Stimulated activated CD4-positive, alpha-beta T cell treated with anti-CD3 and anti-CD28 coated beads, Interleukin-15, amount 100 ng/mL, for 24 hours (primary cell): ENCODE measurements at places on chromosomes 2 and 18.

- no peak for DNase-seq
Measured at GRCh38 chr2:229041691-229042090, 229.4 kb downstream of the PID1 start.

- DNase-seq: no peak
Measured at GRCh38 chr2:177211576-177212105, 953 bp upstream of the HNRNPA3 start.

DNA sequence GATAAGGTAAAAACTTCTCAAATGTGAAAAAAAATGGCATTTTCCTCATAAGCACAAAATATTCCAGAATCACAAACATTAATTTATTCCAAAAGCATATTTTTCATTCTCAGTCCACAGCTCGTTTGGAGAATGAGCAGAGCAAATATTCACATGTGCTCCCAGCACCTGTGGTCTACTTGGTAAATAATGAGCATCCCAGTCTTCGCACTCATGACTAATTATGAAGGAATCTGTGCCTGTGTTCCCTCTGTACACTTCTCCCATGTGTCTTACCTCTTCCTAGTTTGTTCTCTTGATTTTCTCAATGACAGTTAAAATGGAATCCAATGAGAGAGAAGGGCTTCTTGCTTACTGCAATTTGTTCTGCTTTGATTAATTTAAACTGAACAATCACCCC lies 671.0 kb upstream of the SOX11 start:
- DNase-seq: no peak

DNA sequence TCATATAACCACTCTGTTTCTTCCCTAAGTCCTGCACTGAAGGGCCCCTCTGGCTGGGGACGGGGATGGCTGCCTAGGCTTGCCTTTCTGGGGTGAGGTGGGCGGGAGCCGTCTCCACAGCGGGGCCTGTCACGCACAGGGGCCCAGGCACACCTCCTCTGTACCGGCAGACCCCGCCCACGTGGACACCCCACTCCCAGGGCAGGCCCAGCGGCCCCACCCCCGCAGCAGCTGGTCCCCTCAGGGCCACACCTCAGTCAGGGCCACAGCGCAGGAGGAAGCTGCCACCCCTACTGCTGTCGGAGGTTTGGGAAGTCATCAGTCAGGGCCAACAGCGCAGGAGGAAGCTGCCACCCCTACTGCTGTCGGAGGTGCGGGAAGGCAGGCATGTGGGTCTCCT lies 257.6 kb upstream of the RAB6C start:
- DNase-seq: no peak

GRCh38 chr2:218622606-218623365 lies 15.1 kb downstream of the PLCD4 start:
- DNase-seq: no peak

DNA sequence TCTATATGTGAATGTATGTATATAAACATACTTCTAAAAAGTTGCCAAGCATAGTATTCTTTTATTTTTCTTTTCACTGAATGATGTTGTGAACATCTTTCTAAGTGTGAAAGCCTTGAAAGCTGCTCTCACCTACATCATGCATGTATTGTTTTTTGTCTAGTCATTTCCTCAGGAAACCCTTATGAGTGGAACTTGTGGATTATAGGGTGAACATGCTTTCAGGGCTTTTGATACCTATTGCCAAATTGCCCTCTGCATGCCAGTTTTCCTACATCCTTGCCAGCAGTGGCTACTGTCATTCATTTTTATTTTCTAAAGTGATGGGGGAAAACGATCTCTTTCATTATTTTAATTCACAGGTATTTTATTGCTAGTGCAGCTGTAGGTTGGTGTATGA lies 78.3 kb downstream of the ADAM23 start:
- no peak for DNase-seq

DNA sequence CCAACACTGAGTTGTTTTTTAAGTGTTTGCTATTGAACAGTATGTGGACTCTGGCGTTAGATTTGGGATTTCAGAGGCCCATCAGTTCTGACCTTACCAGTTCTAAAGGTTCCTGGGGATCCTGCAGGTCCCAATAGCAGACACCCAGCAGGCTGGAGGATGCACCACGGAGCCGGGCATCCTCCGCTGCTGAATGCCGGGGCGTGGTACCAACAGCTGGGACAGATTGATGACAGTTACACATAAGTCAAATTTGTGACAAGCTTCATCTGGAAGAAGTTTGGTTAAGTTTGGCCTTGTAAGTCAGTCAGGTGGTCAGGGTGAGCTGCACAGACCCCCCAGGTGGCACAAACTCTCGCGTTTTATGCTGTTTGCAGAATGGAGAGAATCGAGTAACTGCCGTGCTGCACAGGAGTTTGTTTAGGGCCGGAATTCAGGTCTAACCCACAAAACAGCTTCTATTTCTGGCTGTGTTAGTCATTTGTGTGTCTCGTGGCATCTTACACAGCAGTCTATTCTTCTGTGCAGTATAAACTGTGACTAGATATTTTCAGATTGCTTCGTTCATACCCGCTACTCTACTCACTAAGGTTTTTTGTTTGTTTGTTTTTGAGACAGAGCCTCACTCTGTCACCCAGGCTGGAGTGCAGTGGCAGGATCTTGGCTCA lies 19.2 kb downstream of the CTDP1 start:
- no peak for DNase-seq

- no peak for DNase-seq
Measured at GRCh38 chr2:159609811-159610549, 6.4 kb downstream of the BAZ2B start.

- DNase-seq: no peak
Measured at GRCh38 chr2:72145289-72145657, 2.4 kb downstream of the CYP26B1 start.

- no peak for DNase-seq
Measured at GRCh38 chr18:74331404-74331803, 15.8 kb downstream of the C18orf63 start.

DNA sequence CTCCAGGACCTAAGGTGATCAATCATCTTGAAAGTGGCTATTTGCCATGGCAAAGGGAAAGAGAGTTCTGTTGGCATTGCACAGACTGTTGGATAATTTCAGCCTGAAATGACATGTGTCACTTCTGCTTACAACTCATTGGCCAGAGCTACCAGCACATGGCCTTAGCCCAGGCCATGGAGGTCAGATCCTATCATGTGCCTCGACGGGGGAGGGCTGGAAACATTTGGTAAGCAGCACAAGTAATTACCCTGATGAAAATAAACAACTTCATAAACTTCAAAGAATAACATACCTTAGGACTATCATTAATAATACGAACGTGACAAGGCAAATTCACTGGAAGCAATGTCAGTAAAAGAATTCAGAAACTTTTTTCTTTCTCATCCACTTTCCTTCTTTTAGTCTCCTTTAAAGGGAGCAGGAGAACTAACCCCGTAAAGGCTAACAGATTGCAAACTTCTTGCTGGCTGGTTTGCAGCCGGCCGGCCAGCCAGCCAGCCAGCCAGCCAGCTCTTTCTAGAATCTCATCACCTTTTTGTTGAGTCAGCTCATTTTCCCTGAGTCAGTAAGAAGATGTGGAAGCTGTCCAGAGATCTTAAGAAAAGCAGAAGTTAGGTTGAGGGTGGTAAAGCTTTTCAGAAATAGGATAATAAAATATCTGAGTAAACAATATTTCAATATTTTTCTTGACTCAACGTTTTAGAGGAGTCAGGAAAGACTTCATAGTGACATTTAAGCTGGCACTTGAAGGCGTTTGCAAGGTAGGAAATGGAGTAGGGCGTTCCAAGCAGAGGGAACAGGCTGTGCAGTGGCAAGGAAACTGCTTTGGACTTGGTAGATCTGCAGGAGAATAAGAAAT lies 31.9 kb downstream of the CNRIP1 start:
- no peak for DNase-seq

- DNase-seq: no peak
Measured at GRCh38 chr2:27914041-27914804, 23.7 kb downstream of the BABAM2 start.

GRCh38 chr18:79519751-79520477 lies 124.2 kb downstream of the NFATC1 start:
- peak; percentile 76 for DNase-seq

GRCh38 chr18:13548966-13549879 lies 177.1 kb downstream of the FAM210A start:
- no peak for DNase-seq

- DNase-seq: no peak
Measured at GRCh38 chr2:213199871-213200270, 48.5 kb upstream of the IKZF2 start.

GRCh38 chr18:59715966-59716369 lies 18.7 kb upstream of the CCBE1 start:
- DNase-seq: no peak

DNA sequence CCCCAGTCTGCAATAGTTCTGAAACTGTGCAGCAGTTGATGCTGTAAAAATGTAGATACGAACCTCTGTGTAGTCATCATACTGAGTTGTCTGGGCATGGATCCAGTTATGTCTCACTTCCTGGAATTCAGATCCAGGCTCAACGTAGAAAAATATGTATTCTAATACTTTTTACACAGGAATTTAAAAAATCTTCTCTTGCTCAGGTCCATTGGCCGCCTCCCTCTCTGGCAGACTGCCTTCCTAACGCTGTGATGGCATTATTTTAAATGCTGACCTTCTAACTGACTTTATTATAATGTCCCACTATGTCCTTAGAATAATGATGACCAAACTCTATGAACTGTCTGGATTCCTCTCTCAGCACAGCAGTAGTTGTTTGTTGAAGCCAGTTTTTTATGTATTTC lies 119.6 kb downstream of the FEZ2 start:
- DNase-seq: no peak

- no peak for DNase-seq
Measured at GRCh38 chr18:73446502-73446901, 578.7 kb upstream of the NETO1 start.

GRCh38 chr18:26655525-26656430 lies 107.4 kb upstream of the KCTD1 start:
- DNase-seq: no peak

- DNase-seq: no peak
Measured at GRCh38 chr2:81196383-81196851, 891.9 kb upstream of the LRRTM1 start.

DNA sequence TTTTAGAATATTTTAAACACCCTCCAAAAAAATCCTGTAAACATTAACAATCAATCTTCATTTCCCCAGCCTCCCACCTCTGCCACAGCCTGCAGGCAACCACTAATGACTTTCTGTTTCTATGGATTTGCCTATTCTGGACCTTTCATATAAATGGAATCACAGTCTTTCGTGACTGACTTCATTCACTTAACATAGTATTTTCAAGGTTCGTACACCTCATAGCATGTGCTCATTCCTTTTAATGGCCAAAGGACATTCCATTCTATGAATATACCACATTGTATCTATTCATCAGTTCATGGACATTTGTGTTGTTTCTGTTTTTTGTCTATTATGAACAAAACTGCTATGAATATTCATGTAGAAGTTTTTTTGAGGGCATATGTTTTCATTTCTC lies 48.5 kb downstream of the NAT8 start:
- DNase-seq: no peak

DNA sequence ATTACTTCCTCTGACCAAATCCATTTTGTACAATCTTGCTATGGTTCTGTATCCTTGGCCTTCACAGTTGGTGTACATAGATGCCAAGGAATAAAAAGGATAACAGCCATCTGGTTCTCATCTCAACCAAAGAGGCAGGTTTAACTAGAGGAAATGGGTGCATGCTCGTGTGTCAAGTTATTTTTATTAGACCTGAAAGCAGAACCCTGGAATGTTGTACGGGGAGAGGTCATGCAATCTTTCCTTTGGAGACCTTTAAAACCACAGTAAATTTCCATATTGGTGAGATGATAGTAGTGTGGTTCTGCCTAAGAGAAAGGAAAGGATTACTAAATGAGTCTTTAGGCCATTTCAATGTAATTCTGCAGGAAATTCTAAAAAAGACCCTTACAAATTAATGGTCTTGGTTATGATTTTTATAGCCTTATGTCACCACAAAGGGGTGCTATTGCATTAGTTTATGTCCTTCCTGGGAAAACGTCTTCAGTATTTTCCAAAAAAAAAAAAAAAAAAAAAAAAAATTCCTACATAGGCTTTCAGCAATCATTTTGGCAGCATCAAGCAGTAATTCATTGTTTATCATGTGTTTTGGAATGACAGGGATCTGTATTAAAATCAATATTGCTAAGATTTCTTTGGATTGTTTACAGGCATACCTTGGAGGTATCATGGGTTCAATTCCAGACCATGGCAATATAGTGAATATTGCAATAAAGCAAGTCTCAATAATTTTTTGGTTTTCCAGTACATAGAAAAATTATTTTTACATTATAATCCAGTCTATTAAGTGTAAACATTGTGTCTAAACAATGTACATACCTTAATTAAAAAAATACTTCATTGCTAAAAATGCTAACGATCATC lies 270.8 kb downstream of the NYAP2 start:
- DNase-seq: no peak

- no peak for DNase-seq
Measured at GRCh38 chr2:160194351-160194750, 5.7 kb downstream of the ITGB6 start.

DNA sequence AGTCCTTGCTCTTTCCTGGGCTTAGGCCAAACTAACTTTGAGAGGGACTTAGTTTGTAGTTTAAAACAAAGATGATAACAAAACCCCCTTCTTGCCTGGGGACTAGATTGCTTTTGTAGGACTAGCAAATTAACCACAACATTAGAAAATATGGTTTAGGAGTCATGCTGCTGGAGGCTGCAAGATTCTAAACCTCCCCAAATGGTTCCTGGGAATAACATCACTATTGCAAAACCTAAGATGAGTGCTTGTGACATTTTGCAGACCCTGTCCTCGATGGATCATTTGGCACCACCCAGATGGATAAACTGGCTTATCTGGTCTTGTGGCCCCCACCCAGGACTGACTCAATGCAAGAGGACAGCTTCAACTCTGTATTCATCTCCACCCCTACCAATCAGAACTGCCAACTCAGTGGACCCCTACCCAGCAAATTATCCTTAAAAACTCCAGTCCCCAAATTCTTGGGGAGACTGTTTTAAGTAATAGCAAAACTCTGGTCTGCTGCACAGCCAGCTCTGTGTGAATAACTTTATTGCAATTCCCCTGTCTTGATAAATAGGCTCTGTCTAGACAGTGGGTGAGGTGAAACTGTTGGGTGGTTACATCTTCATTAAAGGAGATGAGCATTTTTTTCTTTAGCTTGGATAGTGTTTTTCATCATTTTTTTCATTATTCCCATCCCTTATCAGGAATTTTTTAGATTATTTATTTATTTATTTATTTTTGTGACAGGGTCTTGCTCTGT lies 58.9 kb downstream of the SPTBN1 start:
- no peak for DNase-seq
